ENCODE measurements at places on chromosomes 16 and 17. TPM values are rescaled to one million over a fixed set of nuclear protein-coding genes. Genes with fewer than 3 reads are reported as not detected.

Gene DOC2A
- 0.32 TPM for total RNA-seq

Gene C1QTNF1
- total RNA-seq: 28.3 TPM

Gene ZPBP2
- total RNA-seq: not detected

Gene DEXI
- total RNA-seq: 41.2 TPM

Gene NUDT7
- total RNA-seq: 6.4 TPM

Measured in fibroblast of villous mesenchyme (primary cell).